ENCODE measurements at places on chromosomes 2 and 18. TPM values are rescaled to one million over a fixed set of nuclear protein-coding genes. Genes with fewer than 3 reads are reported as not detected.

The HK2 gene
- 20.0 TPM for total RNA-seq

The USP40 gene
- total RNA-seq = 40.2 TPM

The GPC1 gene
- 69.6 TPM for total RNA-seq

The CEBPZ gene
- total RNA-seq = 64.3 TPM
